ENCODE measurements at places on chromosomes 4 and X. TPM values are rescaled to one million over a fixed set of nuclear protein-coding genes. Genes with fewer than 3 reads are reported as not detected.

Gene GPR82
- total RNA-seq = not detected

Gene REPS2
- total RNA-seq = 2.3 TPM

- DNase-seq = no peak
Observed at GRCh38 chrX:20352504-20352903, 85.8 kb upstream of the RPS6KA3 start.

DNA sequence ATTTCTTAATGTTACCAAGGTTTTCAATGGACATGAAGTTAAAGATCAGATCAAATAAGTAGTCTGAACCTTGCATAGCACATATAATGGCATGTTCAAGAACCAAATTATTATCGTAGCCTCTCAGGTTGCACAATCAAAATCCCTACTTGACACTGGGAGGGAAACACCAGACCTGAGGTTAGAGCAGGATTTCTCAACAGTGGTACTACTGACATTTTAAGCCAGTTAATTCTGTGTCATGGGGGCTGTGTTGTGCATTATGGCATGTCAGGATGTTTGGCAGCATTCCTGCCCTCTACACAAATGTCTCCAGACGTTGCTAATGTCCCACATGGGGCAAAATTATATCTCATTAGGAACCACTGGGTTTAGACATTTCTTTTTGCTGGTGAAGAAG lies 20.8 kb downstream of the RLIM start:
- no peak for DNase-seq

DNA sequence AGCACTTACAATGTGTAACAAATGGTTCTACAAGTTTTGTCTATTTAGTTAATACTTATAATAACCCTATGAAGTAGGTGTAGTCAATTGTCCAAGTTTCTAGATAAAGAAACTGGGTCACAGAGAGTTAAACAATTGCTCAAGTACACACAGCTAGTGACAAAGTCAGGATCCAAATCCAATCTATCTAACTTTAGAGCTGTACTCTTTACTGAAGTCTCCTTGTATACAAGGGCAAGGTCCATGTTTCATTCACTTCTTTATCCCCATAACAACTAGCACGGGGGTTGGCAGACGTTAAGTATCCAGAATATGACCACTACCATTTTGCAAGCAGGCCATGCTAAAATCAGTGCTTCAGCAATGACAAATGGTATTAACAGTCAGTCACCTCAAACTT lies 141.0 kb downstream of the CHM start:
- DNase-seq = no peak

DNA sequence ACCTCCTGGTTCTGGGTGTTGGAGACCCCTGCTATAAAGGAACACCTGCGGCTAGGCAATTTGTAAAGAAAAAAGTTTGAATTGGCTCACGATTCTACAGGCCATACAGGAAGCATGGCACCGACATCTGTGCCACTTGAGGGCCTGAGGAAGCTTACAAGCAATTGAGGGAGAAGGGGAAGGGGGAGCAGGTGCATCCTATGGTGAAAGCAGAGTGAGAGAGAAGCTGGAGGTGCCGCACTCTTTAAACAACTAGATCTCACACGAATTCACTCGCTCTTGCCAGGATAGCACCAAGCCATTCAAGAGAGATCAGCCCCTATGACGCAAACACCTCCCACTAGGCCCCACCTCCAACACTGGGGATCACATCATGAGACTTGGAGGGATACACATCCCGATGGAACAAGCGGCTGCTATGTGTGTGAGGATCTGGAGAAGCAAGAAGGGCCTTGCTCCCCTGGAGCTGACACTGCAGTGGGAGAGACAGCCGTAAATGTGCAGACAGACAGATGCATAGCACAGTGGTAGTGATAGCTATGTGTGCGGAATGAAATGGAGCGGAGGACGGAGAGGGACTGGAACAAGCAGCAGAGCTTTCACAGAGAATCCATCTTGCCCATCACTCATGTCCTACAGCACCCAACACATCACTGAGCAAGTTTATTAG lies 60.7 kb upstream of the HELT start:
- no peak for DNase-seq

GRCh38 chr4:114077610-114078009 lies 98.2 kb upstream of the ARSJ start:
- DNase-seq = no peak

DNA sequence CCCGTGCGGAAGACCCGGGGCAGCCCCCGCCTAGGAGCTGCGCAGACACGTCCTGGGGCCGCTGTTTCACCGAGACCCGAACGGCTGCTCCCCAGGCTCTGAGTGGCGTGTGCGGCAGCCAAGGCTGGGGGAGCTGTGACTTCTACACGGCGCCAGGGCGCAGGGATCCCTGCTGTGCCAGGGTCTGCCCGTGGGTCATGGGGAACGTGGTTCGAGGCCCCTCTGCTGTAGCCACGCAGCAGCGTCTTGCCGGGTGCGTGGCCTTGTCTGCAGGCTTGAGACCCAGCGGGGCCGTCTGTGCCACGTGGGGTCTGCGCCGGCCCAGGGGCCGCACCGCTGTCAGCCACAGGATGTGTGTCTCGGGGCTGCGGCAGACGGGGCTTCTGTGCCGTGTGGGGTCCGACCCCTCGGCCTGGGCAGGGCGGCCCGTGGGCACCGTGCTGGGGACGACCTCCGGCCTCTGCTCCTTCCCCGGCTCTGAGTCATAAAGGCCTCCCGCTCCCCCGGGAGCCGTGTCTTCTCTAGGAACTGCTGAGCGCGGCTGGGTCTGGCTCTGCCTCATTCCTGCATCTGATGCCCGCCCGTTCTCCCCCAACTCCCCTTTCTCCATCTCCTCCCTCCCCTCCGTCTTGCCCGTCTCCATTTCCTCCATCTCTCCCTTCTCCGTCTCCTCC lies 12.7 kb upstream of the GTPBP6 start:
- DNase-seq = no peak

Measured in psoas muscle (tissue), 8 donors.